ENCODE measurements at places on chromosomes 3 and 15.

- no peak for DNase-seq
Observed at GRCh38 chr3:50584391-50584790, 15.1 kb downstream of the HEMK1 start.

- DNase-seq, result no peak
Observed at GRCh38 chr3:42151596-42152168, 60.5 kb downstream of the TRAK1 start.

DNA sequence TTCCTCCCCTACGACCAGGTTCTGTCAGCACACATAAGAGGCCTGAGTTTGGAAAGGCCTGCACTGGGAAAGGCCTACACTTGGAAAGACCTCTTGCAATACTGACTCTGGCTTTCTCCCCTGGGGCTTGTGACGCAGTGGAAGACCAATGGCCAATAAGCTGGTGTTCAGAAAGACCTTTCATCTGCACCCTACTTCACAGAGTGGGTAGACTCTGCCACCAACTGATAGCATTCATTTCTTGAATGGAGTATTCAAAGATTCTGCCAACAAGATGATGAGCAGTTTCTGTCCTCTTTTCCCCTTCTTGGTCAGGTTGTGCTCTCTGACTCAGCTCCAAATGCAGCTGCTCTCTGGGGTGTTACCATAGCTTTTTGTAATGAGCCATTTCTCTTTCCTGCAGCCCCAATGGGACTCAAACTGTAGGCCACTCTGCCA, 48.8 kb downstream of the TIPARP start:
- DNase-seq, result no peak

DNA sequence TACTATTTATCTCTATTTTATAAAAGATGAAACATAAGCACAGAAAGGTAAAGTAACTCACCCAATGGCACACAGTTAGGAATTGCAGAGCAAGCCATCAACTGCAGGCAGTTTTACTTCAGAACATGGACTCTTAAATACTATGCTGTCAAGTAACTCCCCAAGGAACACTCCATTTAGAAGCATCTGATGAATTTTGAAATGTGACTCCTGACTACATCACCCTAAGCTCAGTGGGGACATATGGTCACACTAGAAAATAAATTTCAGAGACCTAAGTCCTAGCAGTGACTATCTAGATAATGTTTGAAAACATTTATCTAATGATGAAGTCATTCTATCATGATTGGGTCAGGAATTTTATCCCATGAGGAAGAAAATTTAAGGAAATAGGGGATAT, 272.8 kb upstream of the ARRDC4 start:
- DNase-seq, result no peak

GRCh38 chr3:13480340-13481318, 523 bp downstream of the HDAC11 start:
- no peak for DNase-seq

- DNase-seq, result no peak
Observed at GRCh38 chr15:48592933-48593332, 52.6 kb downstream of the FBN1 start.

DNA sequence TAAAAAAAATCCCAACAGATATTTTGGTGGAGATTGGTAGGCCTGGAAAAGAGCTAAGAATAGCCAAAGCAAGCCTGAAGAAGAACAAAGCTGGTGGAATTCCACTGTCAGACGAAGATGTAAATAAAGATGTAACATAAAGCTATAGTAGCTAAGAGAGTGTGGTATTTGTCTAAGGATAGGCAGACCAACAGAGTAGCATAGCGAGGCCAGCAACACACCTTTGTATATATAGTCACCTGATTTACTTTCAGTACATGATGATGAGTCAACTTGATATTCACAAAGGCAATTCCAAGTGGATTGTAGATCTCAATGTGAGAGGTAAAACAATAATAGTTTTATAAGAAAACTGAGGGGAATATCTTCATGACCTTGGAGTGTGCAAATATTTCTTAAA, 53.6 kb upstream of the SYN2 start:
- no peak for DNase-seq

GRCh38 chr3:120095226-120095978, 1.2 kb upstream of the GSK3B start:
- peak; percentile 69 for DNase-seq

DNA sequence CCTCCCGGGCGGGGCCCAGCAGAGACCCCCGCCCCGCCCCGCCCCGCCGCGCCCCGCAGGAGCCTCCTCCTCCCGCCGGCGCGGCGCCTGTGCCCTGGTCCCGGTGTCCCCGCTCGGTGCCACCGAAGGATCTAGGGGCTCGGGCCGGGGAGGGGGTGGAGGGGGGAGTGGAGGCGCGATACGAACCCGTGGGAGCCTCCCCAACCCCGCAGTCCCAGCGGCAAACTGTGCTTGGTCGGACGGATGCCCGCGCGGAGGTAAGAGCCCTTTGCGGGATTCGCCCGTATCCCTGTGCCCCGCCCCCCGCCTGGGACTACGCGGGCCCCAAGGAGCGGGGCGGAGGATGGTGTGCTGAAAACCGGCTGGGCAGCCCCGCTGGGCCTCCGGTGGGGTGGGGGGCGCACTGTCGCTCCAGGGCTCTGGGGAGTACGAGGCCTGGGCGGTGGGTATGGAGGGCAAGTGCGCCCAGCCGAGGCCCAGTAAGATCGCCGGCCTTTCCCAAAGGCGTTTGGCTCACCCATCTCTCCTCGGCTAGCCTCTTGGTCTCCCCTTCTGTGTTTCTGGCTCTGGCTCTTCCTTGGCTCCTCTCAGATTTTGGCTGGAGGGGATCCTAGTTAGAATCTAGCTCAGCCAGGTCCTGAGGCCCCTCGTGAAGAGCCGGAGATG, 65.6 kb upstream of the POLG start:
- DNase-seq, result no peak

DNA sequence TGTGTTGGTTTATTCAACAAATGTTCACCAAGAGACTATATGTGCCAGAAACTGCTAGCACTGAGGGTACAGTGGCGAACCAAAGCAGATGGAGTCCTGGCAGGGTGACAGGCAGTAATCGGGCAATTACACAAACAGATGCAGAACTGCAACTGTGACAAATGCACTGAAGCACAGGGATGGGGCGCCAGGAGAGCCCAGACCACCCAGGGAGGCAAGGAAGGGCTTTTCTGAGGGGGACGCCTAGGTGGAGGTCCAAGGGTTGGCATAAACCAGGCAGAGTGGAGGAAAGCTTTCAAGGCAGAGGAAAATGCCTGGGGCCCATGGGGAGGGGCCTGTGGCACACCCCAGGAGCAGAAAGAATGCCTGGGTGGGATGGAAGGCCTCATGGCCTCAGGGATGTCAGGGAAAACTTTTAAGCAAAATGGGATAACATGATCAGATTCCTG, 5.5 kb downstream of the DIS3L start:
- no peak for DNase-seq

GRCh38 chr3:170154569-170155143, 26.9 kb downstream of the PHC3 start:
- DNase-seq, result no peak

DNA sequence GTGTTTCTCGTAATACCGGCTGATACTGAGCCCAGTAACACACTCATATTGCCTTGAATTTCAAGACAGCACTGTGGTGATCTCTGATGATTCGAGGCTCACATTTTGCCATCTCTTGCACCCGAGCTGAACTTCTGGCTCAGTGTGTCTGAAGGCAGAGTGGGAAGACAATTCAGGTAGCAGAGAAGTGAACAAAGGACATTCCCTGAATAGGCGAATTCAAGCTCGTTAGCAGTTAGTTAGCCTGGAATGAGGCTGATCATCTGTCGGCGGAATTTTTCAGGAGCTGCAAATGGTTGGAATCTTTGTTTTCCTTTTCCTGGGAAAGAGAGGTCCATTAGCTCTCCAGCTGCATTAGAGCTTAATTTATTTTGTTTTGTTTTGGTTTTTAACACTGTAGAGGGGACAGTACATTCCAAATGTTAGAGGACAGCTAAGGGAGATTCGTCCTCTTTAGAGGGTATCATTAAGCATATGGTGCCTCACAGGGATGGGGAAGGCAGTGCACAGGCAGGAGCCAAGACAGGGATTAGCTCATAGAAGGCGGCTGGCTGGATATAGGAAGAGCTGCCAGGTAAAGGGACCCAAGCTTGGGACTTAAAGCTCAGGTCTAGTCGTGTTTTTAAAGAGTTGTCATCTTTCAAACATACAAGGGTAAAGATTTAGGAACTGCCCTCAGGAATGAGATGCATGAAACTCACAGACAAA, 119.7 kb upstream of the DLG1 start:
- no peak for DNase-seq
